ENCODE measurements at places on chromosomes 11 and 22. TPM values are rescaled to one million over a fixed set of nuclear protein-coding genes. Genes with fewer than 3 reads are reported as not detected.

Gene PRMT3
- 15.0 TPM for total RNA-seq

Gene LZTR1
- total RNA-seq, result 66.8 TPM

Gene NLRP14
- under 0.01 TPM for total RNA-seq

Gene ART1
- total RNA-seq, result not detected

Gene MFRP
- under 0.01 TPM for total RNA-seq

Gene SCGB1A1
- total RNA-seq, result not detected

Gene EXPH5
- total RNA-seq, result 0.06 TPM

Gene EMID1
- 3.5 TPM for total RNA-seq

Gene OR6A2
- total RNA-seq, result 0.16 TPM

Gene TSSK2
- total RNA-seq, result not detected

Gene SCGB2A2
- not detected for total RNA-seq

Gene C22orf15
- 0.81 TPM for total RNA-seq

Gene OR52A1
- not detected for total RNA-seq

Gene C1QTNF4
- total RNA-seq, result 0.16 TPM

Gene ELF5
- total RNA-seq, result not detected

Gene FKBP2
- total RNA-seq, result 53.8 TPM

Gene GLB1L3
- total RNA-seq, result not detected

Gene ATG13
- 58.9 TPM for total RNA-seq

Gene SLC25A1
- total RNA-seq, result 73.9 TPM

Gene TRIM49C
- total RNA-seq, result not detected

Gene NXPE2
- total RNA-seq, result not detected

Gene JHY
- total RNA-seq, result 0.81 TPM

Gene KLHL35
- 1.5 TPM for total RNA-seq

Gene OR52H1
- total RNA-seq, result 0.38 TPM

Gene SRSF8
- 16.7 TPM for total RNA-seq

Gene RBMXL2
- total RNA-seq, result not detected

Gene SNRPD3
- 146 TPM for total RNA-seq

Gene ZNF70
- 3.1 TPM for total RNA-seq

Gene RIMBP3B
- total RNA-seq, result not detected

Gene ALDH3B2
- total RNA-seq, result not detected

Gene SYCE3
- total RNA-seq, result not detected

Gene SLC22A6
- not detected for total RNA-seq

Gene OSBP2
- 3.9 TPM for total RNA-seq

Gene SCUBE2
- 4.4 TPM for total RNA-seq

Gene POLR3H
- 23.7 TPM for total RNA-seq

Gene OR52W1
- not detected for total RNA-seq

Gene HTR3A
- total RNA-seq, result not detected

Gene MS4A6A
- total RNA-seq, result 0.65 TPM

Gene SMIM35
- total RNA-seq, result not detected

Gene CCDC87
- total RNA-seq, result under 0.01 TPM

Gene SDHD
- total RNA-seq, result 142 TPM

Gene DBX1
- not detected for total RNA-seq

Gene TIMM10
- total RNA-seq, result 44.8 TPM

Gene EPS8L2
- 5.0 TPM for total RNA-seq

Gene KCNJ5
- 0.16 TPM for total RNA-seq

Gene PVALB
- total RNA-seq, result not detected

Gene DRAP1
- total RNA-seq, result 157 TPM

Gene PGA5
- total RNA-seq, result not detected

Gene RAB38
- total RNA-seq, result 1.9 TPM

Gene PLA2G3
- not detected for total RNA-seq

Gene SF3B2
- total RNA-seq, result 74.0 TPM

Gene HORMAD2
- total RNA-seq, result not detected

Gene SLC22A9
- total RNA-seq, result not detected

Gene FAM180B
- total RNA-seq, result not detected

Gene HBG1
- total RNA-seq, result not detected

Gene CNGA4
- not detected for total RNA-seq

Gene CHEK1
- 28.2 TPM for total RNA-seq

Gene GUCY1A2
- total RNA-seq, result 0.13 TPM
